ENCODE measurements at places on chromosomes 11 and 22.

GRCh38 chr22:27106985-27107384 is 449.6 kb downstream of the MIAT start:
- no peak for DNase-seq

GRCh38 chr11:64110465-64111375 is 55.2 kb downstream of the MACROD1 start:
- no peak for DNase-seq

- DNase-seq, result no peak
Measured at GRCh38 chr22:37679670-37680069, 4.2 kb downstream of the LGALS1 start.

DNA sequence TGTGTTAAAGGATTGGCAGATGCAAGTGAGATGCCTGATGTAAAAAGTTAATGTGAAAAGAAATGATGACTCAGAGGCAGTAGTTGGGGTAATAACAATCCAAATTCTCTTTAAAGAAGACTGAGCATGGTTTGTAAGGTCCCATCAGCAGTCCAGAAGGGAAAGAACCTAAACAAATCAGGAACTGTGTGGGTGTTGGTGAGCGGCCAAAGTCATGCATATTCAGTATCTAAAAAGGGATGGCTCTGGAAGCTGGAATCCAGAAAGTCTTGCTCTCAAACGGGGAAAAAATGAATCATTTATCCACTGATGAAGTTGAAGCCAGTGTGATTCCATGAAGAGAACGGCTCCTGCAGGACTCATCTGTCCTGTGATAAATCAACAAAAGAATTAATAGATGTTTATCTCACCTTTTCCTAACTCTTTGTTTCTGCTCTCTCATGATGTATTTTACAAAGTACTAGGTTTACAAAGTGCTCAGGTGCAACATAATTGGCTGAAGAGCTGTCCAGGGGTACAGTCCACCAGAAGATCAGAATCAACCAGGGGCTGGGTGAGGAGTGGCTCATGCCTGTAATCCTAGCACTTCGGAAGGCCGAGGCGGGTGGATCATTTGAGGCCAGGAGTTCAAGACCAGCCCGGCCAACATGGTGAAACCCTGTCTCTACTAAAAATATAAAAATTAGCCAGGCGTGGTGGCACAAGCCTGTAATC is 20.5 kb upstream of the SORL1-AS1 start:
- DNase-seq, result no peak

DNA sequence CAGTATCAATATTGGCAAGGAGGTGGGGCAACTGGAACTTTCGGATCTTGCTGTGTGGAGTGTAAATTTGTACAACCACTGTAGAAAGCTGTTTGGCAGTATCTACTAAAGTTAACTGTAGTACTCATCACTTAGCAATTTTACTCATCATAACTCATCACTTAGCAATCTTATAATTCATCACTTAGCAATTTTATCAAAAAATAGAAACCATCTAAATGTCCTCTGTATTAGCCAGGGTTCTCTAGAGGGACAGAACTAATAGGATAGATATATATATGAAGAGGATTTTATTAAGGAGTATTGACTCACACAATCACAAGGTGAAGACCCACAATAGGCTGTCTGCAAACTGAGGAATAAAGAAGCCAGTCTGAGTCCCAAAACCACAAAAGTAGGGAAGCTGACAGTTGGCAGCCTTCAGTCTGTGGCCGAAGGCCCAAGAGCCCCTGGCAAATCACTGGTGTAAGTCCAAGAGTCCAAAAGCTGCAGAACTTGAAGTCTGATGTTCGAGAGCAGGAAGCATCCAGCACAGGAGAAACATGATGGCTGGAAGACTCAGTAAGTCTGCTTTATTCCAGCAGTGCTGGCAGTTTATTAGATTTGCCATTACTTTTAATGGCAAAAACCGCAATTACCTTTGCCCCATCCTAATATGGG is 92.9 kb upstream of the USP47 start:
- DNase-seq, result no peak

- DNase-seq, result no peak
Measured at GRCh38 chr11:44138286-44138685, 42.8 kb downstream of the EXT2 start.

- no peak for DNase-seq
Measured at GRCh38 chr22:49235463-49236300, 592.0 kb downstream of the BRD1 start.

DNA sequence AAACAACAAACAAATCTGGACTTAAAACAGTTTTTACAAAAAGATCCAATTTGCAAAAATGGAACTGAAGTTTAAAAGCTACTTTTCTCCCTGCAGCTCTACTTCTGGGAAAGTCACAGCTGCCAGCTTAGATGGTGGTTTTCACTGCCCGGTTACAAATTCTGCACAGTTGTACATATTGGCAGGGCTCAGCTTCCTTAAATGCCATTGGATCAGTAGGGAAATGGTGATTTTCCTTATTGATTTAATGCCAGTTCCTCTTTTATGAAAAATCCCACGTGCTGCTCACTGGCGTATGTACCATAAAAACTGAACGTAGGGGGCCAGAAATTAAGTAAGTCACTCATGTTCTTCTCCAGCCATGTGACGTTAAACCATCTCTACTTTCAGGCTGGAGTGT is 22.8 kb downstream of the GRAP2 start:
- DNase-seq, result no peak

- DNase-seq, result no peak
Measured at GRCh38 chr22:20573833-20574615, 66.6 kb downstream of the MED15 start.

DNA sequence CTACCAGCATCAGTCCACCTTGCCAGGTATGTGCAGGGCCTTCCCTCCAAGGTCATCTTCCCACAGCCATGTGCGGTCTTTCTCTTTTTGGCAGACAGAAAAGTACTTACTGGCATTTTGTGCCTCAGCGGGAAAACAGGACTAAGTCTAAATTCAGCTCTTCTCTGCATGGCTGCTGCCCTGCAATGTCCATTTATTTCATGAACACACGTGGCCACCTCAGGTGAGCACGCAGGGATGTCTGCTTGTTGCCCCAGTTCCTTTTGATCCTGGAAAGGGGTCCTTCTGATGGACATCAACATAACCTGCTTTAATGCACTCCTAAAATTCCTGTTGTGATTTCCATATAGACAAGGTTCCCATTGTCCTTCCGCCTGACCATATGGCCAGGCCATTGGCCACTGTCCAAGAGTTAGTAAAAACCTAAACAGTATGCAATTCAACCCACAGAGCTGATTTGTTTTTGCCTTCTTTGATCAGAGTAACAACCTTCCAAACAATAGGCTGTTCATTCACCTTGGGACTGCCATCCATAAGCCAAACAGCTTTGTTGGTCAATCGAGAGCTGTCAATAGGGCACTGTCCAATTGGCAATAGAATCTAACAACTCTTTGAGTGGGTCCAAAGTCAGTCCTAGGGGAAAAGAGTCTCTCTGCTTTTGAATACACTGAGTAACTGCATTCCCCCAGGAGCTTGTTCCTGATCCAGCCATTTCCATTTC is 5.9 kb downstream of the TREH start:
- no peak for DNase-seq

- no peak for DNase-seq
Measured at GRCh38 chr11:114059278-114059983, at the start of gene ZBTB16. Gene ZBTB16 (plus strand): TSS chr11:114059711. CDS start chr11:114063301, 3,590 bp downstream.

- no peak for DNase-seq
Measured at GRCh38 chr11:12019337-12019736, 10.9 kb upstream of the DKK3 start.

- no peak for DNase-seq
Measured at GRCh38 chr11:127587511-127587910, 586.9 kb upstream of the KIRREL3 start.

DNA sequence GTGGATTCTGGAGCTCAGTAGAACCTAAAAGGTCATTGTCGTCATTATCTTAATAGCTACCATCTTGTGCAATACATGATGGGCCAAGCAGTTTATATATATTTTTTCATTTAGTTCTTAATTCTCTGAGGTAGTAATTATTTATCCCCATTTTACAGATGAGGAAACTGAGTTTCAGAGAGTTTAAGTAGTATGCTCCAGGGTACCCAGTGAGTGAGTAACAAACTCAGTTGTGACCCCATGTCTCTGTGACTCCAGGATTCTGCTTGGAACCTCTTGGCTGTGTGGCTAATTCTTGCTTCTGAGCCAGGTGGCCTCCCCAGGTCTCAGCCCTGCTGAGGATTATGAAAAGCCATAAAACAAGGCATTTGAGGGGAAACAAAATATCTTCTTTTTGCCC is 82.6 kb downstream of the CEP164 start:
- no peak for DNase-seq

DNA sequence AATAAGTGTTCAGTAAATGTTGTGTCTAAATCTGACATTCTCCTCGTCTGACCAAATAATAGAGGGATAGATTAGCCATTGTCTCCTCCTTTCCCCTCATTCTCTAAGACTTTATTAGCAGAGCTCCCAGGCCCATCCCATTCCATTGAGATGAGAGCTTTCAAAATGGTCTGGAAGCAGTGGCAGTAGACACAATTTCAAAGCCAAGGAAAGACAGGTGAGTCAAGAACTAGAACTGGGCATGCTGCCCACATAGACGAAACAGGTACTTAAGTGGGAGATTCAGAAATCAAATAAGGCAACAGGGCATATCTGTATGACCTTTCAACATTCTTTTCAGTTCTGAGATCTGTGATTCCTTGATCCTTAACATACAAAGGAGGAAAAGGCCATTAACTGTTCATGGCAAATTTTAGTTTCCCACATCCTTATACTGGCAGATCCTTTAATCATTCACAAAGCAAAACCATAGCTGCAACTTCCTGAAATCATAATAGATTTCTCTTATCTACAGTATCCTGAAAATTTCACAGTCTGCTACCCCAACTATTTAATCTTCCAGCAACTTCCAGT is 96.6 kb upstream of the KCNA4 start:
- DNase-seq, result no peak

- DNase-seq, result no peak
Measured at GRCh38 chr11:125136001-125136400, 24.6 kb upstream of the TMEM218 start.

DNA sequence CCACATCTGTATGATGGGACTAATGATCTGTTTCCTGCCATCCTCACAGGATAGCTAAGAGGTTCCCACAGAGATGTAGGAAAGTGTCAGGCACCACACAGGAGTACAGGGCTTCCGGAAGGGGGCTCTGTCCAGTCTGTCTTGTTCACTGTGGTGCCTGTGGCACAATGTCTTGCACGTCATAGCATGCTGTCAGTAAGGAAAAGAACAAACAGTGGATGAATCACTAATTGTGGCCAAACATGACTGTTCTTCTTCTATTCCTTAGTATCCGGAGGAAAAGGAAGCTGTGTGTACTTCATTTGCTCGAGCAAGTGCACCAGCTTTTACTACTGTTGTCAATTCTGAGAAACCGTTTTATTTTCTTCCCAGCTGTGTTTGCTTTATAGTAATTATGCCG is 73.4 kb upstream of the YWHAH start:
- DNase-seq, result no peak

GRCh38 chr11:65491614-65492386 is 7.0 kb upstream of the MALAT1 start:
- peak; percentile 91 for DNase-seq

- DNase-seq, result no peak
Measured at GRCh38 chr11:117827521-117828511, 3.3 kb upstream of the FXYD2 start.

- DNase-seq, result peak; percentile 60
Measured at GRCh38 chr11:34850334-34850733, 65.8 kb downstream of the APIP start.

DNA sequence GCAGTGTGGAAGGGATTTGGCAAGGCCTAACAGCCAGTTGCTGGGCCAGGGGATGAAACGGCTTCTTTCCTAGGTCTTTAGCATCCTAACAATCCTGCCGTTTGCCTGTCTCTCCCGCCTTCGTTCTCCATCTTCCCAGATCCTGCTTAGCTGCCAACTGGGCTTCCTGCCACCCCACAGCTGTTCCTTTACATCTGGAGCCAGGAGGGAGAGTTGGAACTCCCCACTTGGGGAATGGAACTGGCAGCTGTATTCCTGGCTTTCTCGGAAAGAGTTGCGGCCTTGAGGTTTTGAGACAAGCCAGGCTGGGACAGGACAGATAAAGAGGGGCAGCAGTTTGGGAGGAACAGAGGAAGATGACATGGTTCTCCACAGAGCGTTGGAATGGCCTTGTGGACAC is 59.6 kb downstream of the ST3GAL4 start:
- no peak for DNase-seq

Data from LoVo (cell line).